NB4 (cell line): ENCODE measurements at places on chromosomes 3 and 15.

GRCh38 chr3:113240841-113241240, 29.5 kb downstream of the BOC start:
- DNase-seq: no peak

DNA sequence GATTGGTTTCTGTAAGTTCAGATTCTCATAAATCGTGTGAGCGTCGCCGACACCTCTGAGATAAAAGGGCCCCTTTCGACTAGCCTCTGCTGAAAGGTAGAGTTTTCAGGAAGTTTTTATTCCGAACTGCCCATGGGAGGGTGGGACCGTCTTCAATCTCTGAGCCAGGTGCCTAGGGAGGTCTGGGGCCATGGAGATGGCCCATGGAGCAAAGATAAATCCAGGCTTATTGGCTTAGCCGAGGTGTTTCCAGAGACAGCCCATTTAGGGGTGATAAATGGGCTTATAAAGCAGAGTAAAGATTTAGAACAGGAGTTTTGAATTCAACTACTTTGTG, 442 bp downstream of the QTRT2 start:
- DNase-seq: no peak

- no peak for DNase-seq
Measured at GRCh38 chr15:66883284-66883911, 181.4 kb downstream of the SMAD6 start.

DNA sequence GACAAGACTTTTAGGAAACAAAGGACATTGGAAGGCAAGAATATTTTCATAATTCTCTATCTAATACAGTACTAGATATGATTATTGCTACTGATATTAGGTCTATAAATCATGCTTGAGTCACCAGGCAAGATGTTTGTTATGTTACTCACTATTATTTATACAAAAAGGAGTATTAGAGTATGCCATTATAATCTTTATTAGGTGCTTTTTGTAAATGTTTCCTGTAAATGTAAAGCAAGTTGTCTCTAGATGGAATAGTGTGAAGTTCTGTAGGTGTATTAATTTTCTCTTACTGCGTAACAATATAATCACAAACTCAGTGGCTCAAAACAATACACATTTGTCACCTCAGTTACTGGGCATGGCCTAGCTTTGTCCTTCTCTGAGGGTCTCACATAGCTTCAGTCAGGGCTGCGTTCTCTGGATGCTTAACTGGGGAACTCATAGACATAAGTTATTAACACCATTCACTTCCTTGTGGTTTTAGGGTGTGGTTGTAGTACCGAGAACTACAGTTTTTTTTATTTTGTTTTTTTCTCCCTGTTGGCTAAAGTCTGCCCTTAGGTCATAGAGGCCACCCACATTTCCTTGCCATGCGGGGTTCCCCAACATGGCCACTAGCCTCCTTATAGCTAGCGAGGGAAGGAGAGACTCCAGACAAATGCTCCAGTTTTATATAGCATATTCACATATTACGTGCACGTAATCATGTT, 20.3 kb upstream of the MAP3K13 start:
- no peak for DNase-seq

- DNase-seq: peak; percentile 60
Measured at GRCh38 chr15:20356444-20356910, 185.1 kb downstream of the GOLGA6L6 start.

GRCh38 chr15:100694381-100695021, 92.1 kb downstream of the ASB7 start:
- DNase-seq: no peak

DNA sequence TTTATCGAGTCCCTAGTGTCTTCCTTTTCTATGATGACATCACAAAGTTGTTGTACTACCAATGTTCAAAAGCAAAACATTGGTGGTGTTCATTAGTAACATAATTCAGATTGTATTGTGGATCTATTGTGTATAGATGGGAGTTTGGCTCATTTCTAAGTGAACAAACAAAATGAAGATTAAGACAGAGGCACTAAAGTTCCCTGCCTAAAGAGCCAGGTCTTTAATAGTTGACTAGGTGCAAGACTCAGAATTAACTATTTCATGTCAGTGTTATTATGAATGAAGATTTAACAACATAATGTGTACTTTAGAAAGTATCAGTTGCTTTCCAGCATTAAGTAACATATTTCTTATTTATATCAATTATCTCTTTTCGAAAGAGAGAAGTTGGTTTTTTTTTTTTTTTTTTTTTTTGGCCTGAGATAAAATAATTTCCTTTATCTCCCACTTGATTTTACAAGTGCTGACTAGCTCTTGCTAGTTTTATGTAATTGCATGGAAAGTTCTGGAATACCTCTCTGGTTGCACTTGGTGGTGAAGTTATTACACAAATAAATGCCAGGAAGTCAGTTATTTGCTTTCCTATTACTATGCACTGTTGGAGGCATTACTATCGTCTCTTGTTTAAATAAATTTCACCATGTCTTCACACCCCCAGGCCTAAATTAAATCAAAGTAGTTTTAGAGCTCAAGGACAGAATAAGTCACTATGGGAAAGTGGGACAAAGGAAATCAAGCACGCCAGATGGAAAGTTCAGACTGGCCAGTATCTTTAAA, 48.7 kb downstream of the NAALADL2 start:
- DNase-seq: no peak

- no peak for DNase-seq
Measured at GRCh38 chr3:154786724-154787123, 293.4 kb upstream of the MME start.

DNA sequence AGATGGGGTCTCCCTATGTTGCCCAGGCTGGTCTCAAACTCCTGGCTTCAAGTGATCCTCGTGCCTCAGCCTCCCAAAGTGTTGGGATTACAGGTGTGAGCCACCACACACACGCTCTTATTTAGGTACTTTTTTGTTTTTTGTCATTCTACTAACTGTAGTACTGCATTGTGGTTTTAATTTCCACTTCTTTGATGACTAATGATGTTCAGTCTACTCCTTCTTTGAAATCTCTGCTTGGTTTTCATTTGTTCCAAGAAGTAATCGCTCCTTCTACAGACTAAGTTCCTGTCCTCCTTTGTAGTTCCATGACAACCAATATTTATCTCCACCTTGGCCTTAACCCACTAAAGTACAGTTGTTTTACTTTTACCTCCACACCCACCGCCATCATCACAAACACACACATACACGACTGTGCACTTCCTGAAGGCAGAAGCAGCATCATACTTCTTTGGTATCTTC, 529 bp upstream of the DLEC1 start:
- DNase-seq: no peak

GRCh38 chr3:71726146-71726545, 944 bp upstream of the EIF4E3 start:
- DNase-seq: no peak
